ENCODE measurements at places on chromosomes 6 and 20.
A peak's percentile ranks its signal among the peaks of the same experiment; 100 is the strongest.

GRCh38 chr20:1326031-1326930, 2.7 kb downstream of the SDCBP2 start:
- DNase-seq = no peak

DNA sequence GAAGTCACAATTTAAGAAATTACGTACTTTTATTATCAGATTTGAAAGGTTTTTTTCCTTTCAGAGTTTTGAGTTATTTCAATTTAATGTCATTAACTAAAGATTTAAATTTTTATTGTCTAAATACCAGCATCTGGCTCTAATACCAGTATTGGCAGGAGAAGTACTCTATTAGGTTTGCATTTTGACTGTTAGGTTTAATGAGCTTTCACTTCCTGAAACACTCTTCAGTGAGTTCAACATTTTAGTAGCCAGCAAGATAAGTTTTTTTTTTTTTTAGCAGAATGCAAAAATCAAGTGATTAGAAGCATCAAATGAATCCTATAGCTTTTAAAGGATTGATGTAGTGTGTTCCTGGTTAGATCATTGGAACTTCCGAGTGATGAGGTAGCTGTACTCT, 34.0 kb upstream of the SCGN start:
- DNase-seq = no peak

DNA sequence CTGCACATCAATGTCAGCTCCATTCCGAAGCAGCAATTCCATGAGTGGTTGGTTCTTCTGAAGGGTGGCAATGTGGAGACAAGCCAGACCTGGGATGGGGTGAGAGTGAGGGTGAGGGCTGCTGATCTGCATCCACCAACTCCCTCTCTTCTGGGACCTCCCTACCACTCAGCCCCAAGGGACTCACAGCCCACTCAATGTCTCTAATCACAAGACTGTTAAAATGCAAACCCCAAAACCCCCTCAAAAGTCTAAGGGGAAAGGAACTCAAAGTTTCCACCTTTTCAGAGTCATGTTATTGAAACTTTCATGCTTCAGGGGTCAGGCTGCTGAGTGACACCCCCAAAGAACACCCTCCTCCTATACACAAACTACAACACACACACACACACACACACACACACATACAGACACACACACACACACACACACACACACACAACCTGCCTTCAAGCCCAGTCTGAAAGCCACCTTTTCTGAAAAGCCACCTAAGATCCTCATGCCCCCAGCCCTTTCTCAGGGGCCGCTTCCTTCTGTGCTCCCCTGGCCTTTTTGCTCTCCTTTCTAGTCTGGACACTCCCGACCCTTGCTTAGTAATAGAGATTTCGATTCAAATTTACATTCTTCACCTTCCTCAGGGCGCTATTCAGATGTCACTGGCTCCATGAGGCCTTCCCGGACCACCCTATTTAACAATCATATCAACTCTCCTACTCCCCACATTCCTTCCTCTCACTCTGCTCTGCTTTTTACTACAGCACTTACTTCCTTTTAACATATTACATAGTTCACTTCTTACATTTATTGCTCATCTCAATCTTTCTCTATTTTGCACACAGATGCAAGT, 3.3 kb upstream of the SLC35B2 start:
- DNase-seq = no peak

DNA sequence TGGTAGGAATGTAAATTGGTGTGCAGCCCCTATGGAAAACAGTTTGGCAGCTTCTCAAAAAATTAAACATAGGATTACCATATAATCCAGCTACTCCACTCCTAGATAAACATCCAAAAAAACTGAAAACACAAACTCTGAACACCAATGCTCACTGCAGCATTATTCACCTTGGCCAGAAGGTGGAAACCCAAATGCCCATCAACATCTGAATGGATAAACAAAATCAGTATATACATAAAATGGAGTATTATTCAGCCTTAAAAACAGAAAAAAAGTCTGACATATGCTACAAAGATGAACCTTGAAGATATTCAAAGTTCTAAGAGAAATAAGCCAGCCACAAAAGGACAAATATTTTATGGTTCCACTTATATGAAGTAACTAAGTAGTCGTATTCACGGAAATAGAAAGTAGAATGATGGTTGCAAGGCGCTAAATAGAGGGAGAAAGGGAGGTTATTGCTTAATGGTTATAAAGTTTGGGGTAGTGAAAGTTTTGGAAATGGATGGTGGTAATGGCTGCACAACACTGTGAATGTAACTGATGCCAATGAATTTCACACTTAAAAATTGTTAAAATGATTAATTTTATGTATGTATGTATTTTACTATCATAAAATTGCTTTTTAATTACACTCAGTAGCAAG, 4.0 kb downstream of the PHF10 start:
- peak; percentile 44 for DNase-seq

GRCh38 chr6:75084872-75085381, 120.9 kb downstream of the COL12A1 start:
- DNase-seq = no peak

DNA sequence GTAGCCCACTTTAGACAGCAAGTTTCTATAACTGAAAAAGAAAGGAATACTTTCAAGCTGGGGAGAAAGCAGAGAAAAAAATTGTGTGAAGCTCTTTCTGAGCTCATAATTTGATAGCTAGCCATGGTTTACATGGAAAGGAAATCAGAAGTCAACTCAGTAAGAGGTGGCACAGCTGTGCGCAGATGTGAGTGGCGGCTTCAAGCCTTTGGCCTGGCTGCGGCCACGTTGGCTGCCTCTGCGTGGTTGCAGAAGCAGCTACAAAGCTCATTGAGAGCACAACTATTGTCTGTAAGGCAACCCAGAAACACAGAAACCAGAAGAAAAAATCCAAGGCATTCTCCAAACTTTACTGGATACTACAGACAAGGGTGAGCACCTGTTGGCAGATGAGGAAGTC, 136.9 kb downstream of the SASH1 start:
- DNase-seq = no peak

GRCh38 chr6:143127941-143128680, 67.4 kb downstream of the AIG1 start:
- no peak for DNase-seq

DNA sequence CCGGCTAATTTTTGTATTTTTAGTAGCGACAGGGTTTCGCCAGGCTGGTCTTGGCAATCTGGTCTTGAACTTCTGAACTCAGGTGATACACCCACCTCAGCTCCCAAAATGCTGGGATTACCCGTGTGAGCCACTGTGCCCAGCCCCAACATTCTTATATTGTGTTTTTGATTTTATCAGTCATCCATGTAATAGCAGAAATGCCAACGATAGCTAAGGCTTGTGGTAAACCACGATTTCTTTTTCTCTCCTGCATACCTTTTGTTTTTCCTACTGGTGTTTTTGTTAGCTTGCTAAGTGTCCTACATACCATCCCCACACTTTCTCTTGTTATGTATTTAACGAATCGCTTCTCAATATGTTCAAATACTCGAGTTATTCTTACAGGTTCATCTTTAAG, 12.1 kb downstream of the PHACTR2 start:
- no peak for DNase-seq

DNA sequence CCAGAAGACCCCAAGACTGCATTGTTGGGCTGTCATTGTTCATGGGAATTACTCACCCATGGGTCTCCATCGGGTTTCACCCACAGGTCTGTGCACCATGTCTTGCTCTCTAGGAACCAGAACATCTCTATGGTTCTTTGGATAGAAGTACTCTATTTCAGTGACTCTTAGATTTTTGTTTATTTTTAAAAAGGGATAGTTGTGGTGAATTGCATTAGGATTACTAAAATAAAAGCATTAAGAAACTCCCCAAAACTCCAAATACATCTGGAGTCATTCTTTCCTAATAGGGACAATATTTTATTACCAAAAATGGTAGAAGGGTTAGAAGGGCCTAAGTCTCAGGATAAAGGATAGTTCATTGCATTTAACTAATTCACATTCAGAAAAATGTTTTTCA, 166.9 kb upstream of the TNFAIP3 start:
- no peak for DNase-seq

- no peak for DNase-seq
Observed at GRCh38 chr6:134165561-134166201, 113.3 kb upstream of the SLC2A12 start.

DNA sequence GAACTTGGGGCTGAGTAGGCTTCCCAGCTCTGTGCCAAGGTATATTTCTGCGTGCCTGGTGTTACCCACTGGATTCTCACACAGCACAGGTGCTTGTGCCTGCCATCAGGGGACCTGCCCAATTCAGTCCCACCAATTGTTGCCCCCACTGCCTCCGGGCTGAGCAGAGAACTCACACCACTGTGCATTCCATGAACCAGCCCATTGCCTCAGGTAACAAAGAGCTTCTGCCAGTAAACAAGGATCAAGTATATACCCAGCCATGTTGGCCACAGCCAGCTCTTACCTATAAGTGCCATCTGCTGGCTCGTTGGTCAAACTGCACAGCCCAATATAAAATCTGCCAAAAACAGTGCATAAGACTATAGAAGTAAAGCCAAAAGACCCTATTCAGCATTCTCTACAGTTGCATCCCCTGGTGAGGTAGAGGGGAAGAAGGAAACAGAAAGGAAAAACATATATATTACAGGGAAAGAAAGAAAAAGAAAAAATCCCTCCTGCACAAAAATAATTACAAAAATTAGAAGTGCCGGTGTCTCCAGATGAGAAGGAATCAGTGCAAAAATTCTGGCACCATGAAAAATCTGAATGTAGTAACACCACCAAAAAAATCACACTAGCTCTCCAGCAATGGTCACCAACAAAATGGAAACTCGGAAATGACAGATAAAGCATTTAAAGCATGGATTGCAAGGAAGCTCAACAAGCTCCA, 241.4 kb downstream of the IBTK start:
- peak; percentile 65 for DNase-seq

- peak; percentile 42 for DNase-seq
Observed at GRCh38 chr6:36650848-36651478, 27.6 kb upstream of the CDKN1A start.

- DNase-seq = no peak
Observed at GRCh38 chr6:63683071-63683603, 47.5 kb downstream of the PHF3 start.

DNA sequence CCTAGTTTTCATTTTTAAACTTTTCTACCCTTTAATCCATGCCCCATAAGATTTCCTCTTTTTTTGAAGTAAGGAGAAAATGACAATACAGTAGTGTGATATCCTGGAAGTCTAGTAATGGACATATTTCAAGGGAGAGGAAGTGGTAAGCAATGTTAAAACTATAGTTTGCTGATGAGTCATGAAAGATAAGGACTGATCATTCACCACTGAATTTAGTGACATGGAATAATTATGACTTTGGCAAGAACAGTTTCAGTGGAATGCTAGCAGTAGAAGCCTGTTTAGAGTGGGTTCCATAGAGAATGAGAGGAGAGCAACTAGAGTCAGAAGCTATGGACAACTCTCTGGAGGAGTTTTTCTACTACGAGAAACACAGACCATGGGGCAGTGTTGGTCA, 24.9 kb upstream of the SLC2A12 start:
- peak; percentile 27 for DNase-seq

DNA sequence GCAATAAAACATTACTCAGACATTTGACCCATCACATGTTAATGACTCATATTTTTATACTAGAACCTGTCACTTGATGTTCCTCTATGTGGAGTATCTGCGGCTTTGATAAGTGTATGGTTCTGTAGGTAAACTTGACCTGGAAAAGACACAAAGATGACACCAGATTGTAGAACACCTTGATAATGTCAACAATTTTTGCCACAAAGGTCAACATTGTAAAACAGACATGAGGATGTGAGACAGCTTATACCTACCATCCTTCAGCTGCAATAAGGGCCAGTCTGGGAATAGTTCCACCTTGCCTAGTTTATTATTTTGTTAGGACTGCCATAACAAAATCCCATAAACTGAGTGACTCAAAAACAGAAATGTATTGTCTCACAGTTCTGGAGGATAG, 202.4 kb downstream of the LMBRD1 start:
- DNase-seq = no peak

DNA sequence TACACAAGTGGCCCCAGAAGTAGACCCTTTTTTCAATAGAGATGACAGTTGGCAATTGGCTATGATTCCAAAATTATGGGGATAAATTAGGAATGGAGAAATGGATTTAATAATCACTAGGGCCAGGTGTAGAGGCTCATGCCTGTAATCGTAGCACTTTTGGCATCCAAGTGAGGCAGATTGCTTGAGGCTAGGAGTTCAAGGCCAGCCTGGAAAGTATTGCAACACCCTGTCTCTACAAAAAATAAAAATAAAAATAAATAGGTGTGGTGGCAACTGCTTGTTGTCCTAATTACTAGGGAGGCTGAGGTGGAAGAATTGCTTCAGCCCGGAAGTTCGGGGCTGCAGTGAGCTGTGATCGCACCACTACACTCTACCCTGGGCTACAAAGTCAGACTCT, 60.0 kb downstream of the BMP2 start:
- no peak for DNase-seq

DNA sequence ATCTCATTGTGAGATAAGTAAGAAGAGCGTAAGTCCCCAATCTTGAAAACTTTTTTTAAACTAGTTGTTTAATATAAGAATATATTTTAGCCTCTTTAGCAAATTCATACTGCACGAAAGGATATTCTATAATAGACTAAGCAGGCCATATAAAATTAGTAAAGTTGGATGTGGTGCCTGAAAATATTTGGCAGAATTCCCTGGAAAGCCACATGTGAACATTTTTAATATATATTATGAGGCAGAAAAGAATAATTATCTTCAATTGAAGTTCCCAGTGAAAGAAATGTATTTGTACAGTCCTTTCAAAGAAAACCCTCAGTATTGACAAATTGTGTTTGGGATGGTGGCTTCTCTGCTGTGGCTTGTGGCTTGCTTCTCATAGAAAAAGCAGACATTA, 237.5 kb upstream of the JAG1 start:
- DNase-seq = no peak

DNA sequence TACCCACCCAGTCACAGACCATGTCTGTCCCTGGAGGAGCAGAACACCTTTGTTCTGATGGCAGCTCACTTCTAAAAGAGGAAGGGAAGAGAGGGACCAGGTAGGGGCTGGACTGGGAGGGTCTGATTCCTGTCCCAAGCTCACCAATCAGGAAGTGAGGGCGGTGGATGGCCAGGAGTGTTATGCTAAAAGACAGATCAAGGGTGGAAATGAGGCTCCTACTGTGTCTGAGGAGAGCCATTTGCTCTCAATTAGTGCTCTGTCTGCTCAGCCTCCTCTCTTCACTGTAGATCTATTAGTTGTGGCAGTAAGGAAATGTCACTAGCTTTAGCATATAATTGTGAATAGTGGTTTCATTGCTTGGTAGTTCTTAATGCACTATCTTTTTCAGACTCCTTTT, 72.5 kb downstream of the ARMC2 start:
- no peak for DNase-seq

DNA sequence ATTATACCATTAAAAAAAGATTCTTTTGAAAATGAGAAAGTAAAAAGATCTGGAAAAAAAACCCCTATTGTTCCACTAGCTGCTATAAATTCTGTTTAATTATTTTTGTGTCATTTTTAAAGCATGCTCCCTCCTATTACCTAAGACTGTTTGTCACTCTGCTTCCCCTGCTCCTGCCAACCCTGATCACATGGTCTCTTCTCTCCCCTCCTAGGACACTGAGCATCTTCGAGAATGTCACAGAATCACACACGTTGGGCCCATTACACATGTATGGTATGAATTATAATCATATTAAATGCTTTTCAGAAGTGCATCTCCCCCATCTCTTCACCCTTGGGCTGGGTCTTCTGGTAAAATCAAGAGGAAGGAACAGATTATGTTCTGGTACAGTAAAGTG, 6.2 kb downstream of the SNAP91 start:
- no peak for DNase-seq

GRCh38 chr6:150813993-150814359, 51.5 kb upstream of the MTHFD1L start:
- DNase-seq = no peak

GRCh38 chr20:20611167-20611566, 101.3 kb downstream of the RALGAPA2 start:
- DNase-seq = no peak
